Right atrium auricular region (tissue), 2 donors: ENCODE measurements at places on chromosomes 5 and 9. TPM values are rescaled to one million over a fixed set of nuclear protein-coding genes. Genes with fewer than 3 reads are reported as not detected.

- H3K4me1 ChIP-seq = peaks cover 45% of the 10 kb centered on the region
- DNase-seq = no peak
- H3K27ac ChIP-seq = no peak overlapping the region
- no peak overlapping the region for H3K4me3 ChIP-seq
These were observed 1.9 kb downstream of the DPM2 start for GRCh38 chr9:127935765-127936221.

- no peaks in the 10 kb centered on the region for H3K27me3 ChIP-seq
- DNase-seq = no peak
- peaks cover 11% of the 10 kb centered on the region for H3K36me3 ChIP-seq
- H3K4me1 ChIP-seq = no peaks in the 10 kb centered on the region
- no peak overlapping the region for H3K27ac ChIP-seq
These were observed 6.9 kb downstream of the RHOBTB3 start for GRCh38 chr5:95738072-95738471.

DNA sequence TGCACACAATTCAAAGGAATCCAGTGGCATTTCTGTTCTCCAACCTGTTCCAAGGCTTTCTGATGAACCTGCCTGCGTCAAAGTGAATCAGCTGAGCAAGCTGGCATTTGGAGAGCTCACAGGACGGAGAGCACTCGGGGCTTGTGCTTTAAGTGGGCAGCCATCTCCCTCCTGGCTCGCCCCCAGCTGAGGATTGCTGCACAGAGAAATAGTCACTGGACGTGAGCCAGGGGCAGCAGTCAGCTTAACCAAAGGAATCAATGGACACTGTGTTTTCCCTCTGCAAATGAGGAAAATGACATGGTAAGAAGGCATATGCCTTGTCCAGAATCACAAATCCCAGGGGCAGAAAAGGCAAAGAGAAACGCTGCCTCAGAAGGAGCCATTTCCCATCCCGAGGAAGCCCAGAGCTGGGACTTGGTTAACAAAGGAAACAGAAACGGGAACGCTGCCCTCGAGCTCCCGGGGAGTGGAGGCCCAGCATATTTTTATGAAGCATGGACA is 299.4 kb downstream of the ZSWIM6 start:
- DNase-seq = peak; percentile 65
- H3K4me1 ChIP-seq = no peaks in the 10 kb centered on the region

DNA sequence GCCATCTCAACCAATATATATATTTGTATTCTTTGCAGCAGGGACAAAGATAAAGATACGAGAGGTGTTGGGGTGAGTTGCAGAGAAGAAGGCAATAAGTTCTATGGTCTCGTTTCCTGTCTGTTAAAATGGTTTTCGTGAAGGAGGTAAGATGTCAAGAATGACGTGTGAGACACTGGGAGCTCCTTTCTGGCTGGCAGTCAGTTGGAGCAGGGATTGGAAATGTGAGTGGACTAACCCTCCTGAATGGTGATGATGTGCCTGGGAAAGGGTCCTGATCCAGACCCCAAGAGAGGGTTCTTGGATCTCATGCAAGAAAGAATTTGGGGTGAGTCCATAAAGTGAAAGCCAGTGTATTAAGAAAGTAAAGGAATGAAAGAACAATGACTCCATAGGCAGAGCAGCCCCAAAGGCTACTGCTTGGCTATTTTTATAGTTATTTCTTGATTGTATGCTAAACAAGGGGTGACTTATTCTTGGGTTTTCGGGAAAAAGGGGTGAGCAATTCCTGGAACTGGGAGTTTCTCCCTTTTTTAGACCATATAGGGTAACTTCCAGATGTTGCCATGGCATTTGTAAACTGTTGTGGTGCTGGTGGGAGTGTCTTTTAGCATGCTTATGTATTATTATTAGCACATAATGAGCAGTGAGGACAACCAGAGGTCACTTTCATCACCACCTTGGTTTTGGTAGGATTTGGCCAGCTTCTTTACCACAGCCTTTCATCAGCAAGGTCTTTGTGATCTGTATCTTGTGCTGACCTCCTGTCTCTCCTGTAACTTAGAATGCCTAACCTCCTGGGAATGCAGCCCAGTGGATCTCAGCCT is 53.7 kb downstream of the SPATA31C2 start:
- no peaks in the 10 kb centered on the region for H3K27me3 ChIP-seq
- no peaks in the 10 kb centered on the region for H3K36me3 ChIP-seq
- no peak for DNase-seq
- peaks cover 3% of the 10 kb centered on the region for H3K4me1 ChIP-seq
- no peak overlapping the region for H3K27ac ChIP-seq

The KCNIP1 gene
- total RNA-seq = not detected

DNA sequence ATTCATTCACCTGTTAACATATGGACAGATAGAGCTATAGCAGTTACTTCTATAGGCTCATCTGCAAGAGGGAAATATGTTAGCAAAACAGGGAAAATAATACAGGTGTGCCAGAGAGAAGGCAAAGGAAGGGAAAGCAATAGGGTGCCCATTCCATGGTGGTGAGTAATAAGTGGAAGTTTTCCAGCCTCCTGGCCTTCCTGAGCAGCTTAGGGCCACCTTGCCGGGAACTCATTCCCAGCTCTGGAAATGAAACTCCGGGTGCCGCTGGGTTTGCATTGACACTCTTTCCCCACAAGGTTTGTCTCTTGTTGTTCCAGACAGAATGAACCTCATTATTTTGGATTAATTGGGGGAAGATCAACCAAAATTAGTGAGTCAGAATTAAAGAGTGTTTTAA is 58.4 kb downstream of the SLC1A3 start:
- no peak overlapping the region for H3K4me3 ChIP-seq
- no peak overlapping the region for H3K27ac ChIP-seq
- no peaks in the 10 kb centered on the region for H3K27me3 ChIP-seq
- DNase-seq = no peak
- no peaks in the 10 kb centered on the region for H3K4me1 ChIP-seq
